Stimulated activated CD8-positive, alpha-beta memory T cell treated with anti-CD3 and anti-CD28 coated beads, Interleukin-15, amount 100 ng/mL, for 48 hours (primary cell): ENCODE measurements at places on chromosomes 11 and 22.

- no peak for DNase-seq
Measured at GRCh38 chr11:90187839-90188238, 35.0 kb downstream of the CHORDC1 start.

- no peak for DNase-seq
Measured at GRCh38 chr11:15688351-15688792, 573.6 kb downstream of the INSC start.

- DNase-seq = no peak
Measured at GRCh38 chr22:36324414-36324813, 63.4 kb downstream of the MYH9 start.

DNA sequence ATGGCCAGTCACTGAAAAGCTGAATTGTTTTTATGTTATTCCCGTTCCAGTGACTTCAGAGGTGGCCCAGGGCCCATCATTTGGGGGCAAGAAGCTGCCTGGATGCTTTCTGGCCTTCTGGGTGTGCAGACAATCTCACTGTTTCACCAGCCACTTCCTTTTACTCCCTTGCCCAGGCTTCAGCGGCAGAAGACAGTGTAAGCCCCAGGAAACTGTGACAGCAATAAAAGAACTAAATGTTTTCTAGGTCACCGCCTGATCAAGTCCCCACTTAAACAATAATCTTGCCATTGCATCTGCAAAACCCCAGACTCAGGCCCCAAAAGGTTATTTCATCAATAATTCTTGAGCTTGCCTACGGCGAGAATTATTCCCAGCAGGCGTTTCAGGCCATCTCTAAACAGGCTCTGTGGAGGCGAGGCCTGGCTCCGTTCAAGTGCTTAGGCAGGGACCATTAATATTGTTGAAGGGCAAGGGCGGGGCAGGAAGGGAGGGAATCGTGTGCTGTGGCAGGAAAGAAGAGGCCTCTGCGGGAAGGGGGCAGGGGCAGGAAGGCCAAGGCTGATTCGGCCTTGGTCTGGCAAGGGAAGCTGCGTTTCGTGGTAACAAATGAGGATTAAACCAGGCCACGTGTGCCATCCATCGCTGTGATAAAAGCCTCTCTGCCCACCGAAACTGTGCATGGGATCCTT, 252.3 kb downstream of the KIRREL3 start:
- DNase-seq = no peak

DNA sequence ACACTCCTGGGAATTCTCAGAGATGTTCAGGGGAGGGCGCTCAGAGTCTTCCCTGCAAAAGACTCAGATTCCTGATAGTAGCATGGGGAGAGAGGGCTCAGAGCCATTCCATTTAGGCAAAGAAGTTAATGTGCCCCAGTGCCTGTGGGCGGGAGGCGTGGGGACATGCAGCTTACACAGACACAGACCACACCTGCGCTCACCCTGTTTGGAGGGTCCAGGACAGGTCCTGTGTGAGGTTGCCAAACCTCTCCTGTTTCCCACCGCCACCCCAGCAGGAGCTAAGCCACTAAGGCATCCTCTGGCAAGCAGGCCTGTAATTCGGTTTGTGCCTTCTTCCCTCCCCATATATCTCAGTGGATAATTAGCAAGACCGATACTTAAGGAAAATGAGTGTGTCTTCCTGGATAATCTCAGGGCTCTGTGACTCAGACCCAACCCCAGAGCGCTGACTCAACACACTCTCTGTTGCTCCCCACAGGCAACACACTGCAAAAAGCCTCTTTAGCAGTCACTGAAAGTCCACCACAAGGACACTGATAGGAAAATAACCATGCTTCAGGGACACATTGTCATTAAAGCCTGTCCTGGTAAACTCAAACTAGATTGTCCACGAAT, 118.9 kb upstream of the LMO1 start:
- no peak for DNase-seq

DNA sequence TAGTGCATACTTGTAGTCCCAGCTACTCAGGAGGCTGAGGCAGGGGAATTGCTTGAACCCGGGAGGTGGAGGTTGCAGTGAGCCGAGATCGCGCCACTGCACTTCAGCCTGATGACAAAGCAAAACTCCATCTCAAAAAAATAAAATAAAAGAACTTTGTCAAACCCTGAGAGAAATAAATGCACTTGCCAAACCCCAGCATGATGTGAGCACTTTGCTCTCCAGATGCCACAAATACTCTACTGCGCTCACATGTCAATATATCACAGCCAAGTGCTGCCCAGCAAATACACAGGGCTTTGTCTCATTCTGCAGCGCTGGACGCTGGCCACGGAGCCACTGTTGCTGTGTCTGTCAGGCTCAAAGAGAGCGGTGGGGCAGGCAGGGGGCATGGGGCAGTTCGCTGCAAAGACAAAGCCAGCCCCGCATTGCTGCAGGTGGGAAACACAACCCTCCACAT, 45.1 kb downstream of the AHNAK start:
- no peak for DNase-seq

- DNase-seq = no peak
Measured at GRCh38 chr22:44188986-44189630, 8.4 kb downstream of the PARVG start.

DNA sequence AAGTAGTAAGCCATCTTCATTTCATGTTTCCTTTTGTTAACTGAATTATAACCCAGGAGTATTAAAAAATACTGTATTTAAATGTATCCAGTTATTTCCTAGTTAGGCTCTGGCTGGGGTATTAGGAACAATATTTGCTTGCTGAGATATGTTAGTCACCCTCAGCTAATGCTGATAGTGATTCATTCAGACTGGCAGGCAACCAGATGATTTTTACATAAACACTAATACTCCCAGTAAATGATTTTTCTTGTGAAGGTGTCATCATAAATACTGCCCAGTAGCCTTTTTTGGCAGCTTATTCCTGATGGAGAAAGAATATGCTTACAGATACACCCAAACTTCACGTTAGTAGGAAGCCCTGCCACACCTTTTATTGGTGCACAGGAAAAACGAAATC, 8.1 kb downstream of the YWHAH start:
- no peak for DNase-seq

DNA sequence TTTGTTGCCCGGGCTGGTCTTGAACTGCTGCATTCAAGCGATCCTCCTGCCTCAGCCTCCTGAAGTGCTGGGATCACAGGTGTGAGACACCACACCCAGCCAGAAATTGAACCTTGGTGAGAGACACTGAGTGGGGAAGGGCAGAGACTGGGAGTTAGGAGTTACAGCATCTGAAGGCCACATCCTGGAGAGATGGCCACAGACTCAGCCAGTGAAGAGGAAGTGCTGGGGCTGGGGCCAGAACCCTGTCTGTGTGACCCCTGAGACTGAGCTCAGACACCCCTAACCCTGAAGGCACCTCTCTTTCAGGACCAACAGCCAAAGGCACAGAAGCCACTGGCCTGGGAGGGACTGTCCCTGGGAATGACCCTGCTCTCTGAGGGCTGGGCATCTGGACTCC, 33.8 kb downstream of the TXN2 start:
- DNase-seq = no peak
